ENCODE measurements at places on chromosomes 1 and 21.

- no peak for DNase-seq
Measured at GRCh38 chr21:33747420-33747819, 105.1 kb downstream of the ITSN1 start.

DNA sequence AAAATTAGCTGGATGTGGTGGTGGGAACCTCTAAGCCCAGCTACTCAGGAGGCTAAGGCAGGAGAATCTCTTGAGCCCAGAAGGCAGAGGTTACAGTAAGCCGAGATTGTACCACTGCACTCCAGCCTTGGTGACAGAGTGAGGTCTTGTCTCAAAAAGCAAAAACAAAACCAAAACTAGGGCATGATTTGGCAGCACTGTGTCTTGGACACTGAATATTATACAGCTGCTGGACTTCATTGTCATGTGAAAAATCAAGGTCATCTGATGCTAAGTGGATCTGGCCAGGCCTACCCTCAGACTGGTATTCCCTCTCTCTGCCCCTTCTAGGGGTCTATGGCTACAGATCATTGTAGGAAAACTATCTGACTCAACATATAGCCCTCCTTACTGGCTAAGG, 55.2 kb upstream of the MRPS6 start:
- no peak for DNase-seq

DNA sequence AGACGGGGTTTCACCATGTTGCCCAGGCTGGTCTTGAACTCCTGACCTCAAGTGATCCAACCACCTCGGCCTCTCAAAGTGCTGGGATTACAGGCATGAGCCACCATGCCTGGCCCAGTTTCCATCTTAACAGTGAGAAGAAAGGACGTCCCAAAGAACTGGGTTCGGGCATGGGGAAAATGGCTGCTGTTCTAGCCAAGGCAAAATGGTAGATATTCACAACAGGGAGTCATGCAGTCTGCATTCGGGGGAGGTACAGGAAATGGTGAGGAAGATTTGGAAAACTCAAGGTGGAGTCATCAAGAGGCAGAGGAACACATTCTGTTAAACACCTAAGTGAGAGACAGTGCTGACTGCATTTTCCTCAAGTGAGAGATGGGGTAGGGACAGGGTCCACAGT, 4.1 kb upstream of the ATP2B4 start:
- no peak for DNase-seq

DNA sequence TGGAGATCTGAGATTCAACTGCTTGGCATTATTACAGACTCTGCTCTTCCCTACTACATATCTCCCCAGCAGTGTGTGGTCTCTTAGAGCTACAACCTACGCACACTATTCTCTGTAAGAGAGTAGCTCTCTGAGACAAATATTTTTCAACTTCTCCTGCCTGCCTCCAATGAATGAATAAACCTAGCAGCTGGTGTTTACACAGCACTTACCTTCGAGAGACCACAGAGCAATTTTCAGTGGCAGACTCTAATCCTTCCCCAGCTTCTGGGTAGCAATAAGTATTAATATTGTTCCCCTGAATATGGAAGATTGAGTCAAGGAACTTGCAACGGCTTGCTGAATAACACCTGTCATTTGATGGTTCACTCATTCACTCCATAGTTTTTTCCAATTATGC, 350.9 kb upstream of the SPAG17 start:
- DNase-seq: no peak

- DNase-seq: no peak
Measured at GRCh38 chr1:224301391-224301790, 28.6 kb downstream of the NVL start.

- DNase-seq: no peak
Measured at GRCh38 chr1:218772575-218772974, 401.1 kb upstream of the LYPLAL1 start.

GRCh38 chr1:202034683-202035462, 24.5 kb downstream of the ELF3 start:
- peak; percentile 83 for DNase-seq

DNA sequence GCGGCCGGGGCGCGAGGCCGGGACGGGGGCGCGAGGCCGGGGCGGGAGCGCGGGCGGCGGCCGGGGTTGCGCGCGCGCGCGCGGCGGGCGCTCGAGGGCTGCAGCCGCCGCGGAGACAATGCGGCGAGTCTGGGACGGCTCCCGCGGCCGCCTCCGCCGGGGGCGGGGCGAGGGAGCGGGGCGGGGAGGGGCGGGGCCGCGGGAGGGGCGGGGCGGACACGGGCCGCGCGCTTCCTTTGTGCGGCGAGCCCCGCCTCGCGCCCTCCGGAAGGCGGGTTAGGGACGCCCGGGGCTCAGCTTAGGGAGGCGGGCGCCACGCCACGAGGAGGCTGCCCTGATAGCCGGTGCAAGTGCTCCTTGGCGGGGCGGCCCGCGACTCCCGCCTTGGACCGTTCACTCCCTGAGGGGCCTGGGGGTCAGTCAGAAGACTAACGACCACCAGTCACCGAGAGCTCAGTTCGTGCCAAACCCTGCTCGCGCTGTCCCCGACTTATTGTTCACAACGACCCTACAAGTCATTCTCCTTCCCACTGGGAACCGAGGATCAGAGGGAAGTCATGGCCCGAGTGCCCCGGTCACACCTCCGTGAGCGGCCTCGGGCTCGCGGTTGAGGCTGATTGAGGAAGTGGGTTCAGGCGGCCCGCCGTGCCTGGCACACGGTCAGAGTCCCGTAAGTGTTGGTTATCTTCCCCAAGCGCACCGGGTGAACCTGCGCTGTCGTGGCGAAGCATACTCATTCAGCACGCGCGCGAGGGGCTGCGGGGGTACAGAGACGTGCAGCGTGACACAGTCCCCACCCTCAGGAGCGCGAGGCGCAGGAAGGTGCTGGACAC, 29.1 kb upstream of the A3GALT2 start:
- DNase-seq: peak; percentile 86

DNA sequence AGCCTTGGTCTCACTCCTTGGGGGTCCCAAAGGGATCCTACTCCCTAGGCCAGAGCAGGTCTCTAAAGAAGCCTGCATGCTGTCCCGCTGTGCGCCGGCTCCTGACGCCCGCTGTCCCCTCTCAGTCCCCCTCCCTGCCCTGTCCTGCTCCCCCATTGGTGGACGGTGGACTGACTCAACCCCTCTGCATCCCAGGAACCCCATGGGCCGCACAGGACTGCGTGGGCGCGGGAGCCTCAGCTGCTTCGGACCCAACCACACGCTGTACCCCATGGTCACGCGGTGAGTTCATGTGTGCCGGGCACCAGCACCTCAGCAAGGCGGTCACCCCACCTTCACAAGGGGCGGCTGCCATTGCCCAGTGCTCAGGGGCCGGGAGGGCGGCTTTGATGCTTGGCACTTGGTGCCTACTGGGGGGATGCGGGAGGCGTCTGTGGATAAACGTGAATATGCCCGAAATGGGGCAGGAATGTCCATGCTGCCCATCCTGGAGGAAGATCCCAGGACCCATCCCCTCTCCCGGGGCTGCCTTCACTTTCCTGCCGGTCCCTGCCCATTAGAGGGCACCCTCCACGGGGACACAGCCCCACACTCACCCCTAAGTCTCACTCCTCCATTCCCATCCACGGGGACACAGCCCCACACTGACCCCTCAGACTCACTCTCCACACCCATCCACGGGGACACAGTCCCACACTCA, 20.2 kb upstream of the LRRC3 start:
- DNase-seq: no peak

GRCh38 chr21:15592271-15592860, 137.4 kb upstream of the USP25 start:
- no peak for DNase-seq

DNA sequence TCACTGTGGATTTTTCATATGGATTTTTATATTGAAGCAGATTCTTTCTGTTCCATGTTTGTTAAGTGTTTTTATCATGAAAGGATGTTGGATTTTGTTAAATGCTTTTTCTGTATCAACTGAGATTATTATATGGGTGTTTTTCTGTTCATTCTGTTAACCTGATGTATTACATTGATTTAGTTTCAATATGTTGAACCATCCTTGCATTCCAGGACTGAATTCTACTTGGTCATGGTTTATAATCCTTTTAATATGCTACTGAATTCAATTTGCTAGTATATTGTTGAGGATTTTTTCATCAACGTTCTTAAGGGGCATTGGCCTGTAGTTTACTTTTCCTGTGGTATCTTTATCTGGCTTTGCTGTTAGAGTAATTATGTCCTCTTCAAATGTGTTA, 55.8 kb downstream of the CCDC30 start:
- no peak for DNase-seq

GRCh38 chr1:213041443-213041842, 9.6 kb upstream of the RPS6KC1 start:
- DNase-seq: no peak

DNA sequence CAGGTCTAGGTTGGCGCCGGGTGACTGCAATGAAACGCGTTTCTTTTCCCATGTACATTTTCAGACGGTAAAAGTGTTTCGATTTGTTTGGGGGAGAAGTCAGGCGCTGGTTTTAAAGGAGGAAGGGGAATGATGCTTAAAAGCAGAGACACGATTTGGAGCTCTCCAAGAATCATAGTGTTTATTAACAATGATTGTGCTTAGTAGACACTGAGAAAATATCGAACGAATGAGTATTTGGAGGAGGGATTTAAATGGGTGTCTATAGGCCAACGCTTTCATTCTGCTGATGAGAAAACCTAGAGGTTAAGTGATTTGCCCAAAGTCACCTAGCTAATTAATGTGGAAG, 36.9 kb upstream of the JAK1 start:
- DNase-seq: no peak

DNA sequence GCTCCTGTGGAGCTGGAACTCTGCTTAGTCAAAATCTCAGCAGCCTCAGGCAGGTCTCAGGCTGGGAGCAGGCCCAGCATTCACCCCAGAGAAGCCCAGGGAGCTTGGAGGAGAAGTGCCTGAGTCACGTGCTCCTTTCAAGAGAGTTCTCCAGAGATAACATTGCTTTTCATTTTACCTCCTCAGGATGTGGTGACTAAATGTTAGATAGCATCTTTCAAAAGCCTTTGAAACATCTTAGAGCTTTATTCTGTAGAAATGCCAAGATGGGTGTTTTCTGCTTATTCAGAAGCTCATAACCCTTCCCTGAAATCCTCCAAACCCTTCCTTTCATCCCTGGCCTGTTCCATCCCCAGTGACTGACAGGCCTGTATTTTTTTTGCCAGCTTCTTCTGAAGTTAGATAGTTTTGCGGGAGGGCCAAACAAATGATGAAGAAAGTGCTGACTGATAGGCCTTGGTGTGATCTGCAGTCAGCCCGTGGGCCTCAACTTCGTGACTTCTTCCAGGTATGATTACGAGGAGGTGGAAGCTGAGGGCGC, 58.0 kb downstream of the PGM1 start:
- DNase-seq: no peak

- no peak for DNase-seq
Measured at GRCh38 chr1:114695430-114696058, at the start of gene AMPD1. TSS of gene AMPD1 (minus strand) at chr1:114695546. CDS start at chr1:114695471, 75 bp downstream.

- no peak for DNase-seq
Measured at GRCh38 chr1:15204931-15205330, 42.1 kb upstream of the FHAD1 start.

All from BE2C (cell line).